ENCODE measurements at places on chromosomes 11 and 22.

GRCh38 chr11:100647861-100648260 is 39.2 kb upstream of the ARHGAP42 start:
- DNase-seq, result peak; percentile 5

GRCh38 chr11:34268906-34269430 is 88.8 kb downstream of the ABTB2 start:
- no peak for DNase-seq

DNA sequence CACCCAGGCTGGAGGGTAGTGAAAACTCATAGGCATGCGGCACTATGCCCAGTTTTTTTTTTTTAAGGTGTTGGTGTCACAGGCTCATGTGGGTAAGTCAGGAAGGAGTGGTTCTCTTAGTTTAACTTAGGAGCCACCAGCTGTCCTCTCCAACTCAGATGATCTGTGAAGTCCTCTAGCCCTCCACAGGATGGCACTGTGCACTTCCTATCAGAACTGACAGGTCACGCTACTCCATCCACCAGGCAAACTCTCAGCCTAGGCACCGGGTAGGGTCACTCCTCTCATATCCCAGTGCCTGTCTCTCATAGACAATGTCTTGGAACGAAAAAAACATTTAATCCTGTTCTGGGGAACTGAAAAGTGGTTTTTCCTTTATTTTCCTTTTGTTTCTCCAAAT is 16.5 kb downstream of the NAP1L4 start:
- DNase-seq, result peak; percentile 48

DNA sequence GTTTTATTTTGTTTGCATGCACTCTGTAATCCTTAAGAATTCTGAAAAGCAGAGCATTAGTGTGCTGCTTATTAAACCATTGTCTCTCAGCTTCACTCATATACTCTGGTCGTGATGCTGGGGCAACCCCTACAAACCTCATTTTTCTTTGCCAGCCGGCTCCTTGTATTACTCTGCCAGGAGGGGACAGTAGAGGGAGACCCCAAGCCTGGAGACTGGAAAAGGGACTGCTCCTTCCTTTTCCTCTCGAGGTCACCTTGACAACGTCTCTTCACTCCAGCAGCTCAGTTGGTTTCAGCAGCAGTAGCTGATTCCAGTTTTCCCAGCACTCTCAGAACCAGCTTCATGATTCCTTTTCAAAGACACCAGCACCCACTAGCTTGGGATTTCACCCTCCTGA is 2.8 kb upstream of the JHY start:
- DNase-seq, result no peak

DNA sequence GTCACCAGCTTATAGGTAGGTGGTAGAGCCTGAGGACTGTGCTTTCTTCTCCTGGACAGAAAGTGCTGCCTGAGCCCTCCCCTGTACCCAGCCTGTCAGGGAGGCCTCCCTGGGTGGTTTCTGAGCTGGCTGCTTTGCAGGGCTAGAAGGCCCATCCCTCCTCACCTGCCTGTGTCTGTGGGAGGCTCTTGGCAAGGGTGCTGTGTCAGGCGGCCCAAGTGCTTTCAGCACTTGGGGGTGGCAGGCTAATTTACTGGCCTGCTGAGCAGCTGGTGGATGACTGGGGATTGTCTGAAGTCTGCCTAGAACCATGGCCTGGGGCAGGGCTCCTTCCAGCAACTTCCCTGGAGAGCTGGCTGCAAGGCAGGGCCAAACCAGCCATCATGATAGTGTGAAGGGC is 139.0 kb upstream of the NAV2 start:
- DNase-seq, result no peak

GRCh38 chr22:44711690-44712555 is 9.9 kb downstream of the PRR5 start:
- DNase-seq, result no peak

DNA sequence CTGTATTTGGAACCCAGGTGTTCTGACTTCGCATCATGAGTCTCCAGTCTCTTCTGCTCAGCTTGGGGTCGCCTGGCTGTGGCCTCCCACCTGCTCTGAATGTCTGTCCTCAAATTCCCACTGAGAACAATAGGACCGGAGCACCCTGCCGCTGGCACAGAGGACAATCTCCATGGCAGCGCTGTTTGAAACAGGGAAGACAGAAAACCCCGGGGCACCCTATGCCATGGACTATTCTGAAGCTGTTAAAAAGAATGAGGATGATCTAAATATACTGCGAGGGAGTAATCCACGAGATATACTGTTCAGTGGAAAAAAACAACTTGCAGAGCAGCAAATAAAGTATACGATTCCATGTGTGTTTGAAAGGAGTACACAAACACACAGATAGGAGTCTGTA is 415.6 kb upstream of the NARS2 start:
- DNase-seq, result no peak

DNA sequence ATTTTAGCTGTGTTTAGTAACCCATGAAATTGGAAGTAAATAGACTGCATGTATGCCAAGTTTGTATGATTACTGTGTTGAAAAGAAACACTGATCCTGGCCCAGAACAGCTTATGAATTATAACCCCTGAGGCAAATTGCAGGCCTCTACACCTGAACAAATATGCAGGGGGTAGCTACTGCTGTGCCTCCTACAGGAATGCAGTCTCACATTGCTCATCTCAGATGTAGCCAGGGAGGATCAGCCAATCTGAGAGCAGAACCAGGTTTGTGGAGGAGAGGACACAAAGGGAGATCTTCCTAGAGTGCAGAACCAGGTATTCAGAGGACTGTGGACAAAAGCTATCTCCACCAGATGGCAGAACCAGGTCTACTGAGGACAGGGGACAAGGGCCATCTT is 442.2 kb upstream of the DDI1 start:
- DNase-seq, result no peak

DNA sequence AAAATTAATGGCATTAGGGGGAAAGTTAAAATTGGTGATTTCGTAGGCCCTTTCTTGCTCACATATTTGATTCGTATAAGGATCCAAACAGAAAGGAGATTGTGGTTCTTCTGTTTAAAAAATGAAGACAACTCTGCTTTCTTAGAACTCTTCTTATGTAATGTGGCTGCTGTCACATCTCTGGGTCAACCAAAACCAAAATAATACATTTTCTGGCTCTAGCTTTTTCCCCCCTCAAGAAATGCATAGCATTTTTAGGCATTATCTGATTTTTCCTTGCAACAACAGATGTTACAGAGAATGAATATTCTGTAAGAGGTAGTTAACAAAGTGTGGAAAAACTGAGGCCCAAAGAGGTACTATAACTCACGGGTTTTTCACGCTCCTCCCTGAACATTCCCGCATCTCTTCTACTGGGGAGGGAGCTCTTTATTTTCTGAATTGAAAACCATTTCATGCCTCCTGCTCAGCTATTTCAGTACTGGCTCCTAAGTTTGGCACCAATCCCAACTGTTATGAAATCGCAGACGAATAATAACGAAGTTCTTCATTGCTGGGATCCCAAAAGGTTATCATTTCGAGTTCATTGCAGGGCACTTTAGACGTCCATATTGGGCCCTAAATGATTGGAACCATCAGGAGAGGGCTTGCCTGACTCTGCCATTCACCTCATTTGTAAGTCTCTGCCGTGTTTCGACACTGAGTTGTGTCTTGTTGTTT is 17.1 kb downstream of the GRAP2 start:
- DNase-seq, result peak; percentile 79

- no peak for DNase-seq
Measured at GRCh38 chr11:96050435-96051182, 126.7 kb upstream of the MTMR2 start.

- no peak for DNase-seq
Measured at GRCh38 chr11:131902421-131902820, 532.0 kb downstream of the NTM start.

DNA sequence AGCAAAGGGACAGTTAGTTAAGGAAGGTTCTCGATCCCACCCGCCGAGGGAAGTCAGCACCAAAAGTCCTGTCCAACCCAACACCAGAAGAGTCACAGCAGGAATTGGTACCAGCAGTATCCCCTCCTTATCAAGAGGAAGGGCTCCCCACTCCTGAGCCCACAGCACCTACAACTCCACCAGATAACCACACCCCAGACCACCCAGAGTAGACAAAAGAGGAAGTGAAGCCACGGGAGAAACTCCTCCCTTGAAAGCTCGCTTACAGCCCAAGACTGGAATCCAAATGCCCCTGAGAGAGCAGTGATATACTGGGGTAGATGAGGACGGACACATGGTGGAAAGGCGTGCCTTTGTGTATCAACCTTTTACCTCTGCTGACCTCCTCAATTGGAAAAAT is 7.3 kb upstream of the CD5 start:
- DNase-seq, result no peak
